ENCODE measurements at places on chromosomes 7 and 10.
A peak's percentile ranks its signal among the peaks of the same experiment; 100 is the strongest.

GRCh38 chr10:105506262-105506661 is 865.2 kb downstream of the SORCS3 start:
- DNase-seq: no peak

DNA sequence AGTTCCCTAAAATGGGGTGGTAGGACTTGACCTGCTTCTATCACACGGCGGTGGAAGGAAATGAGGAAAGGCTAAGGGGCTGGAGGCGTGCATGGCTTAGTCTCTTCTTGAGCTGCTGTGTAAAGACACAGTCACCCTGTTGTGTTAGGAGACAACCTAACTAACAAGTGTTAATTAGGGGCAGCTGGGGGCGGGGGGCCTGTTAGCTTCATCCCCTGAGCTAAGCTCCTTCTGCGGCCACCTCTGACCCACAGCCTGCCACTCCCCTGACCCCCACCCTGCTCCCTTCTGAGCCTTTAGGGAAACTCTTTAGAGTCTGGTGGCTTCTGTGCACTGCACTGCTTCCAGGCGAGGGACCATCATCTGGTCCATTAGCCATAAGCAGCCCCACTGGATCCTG is 28.0 kb downstream of the COL17A1 start:
- DNase-seq: no peak

DNA sequence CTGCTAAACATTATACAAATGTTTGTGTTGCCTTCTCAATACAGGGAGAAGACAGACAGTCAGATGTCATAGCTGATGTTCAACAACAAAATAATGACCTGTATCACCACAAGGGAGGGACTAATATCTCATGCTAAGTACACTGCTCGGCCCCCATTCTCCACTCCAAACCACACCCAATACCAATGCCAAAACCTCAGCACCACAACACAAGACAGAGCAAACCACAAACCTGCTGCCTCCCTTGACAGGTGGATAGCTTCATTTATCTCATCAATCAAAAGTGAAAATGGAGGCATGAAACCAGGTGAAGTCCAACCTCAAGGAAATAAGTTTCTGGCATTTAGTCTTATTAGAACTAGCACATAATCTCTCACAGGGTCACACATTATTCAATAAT is 109.5 kb downstream of the PARD3 start:
- DNase-seq: no peak

DNA sequence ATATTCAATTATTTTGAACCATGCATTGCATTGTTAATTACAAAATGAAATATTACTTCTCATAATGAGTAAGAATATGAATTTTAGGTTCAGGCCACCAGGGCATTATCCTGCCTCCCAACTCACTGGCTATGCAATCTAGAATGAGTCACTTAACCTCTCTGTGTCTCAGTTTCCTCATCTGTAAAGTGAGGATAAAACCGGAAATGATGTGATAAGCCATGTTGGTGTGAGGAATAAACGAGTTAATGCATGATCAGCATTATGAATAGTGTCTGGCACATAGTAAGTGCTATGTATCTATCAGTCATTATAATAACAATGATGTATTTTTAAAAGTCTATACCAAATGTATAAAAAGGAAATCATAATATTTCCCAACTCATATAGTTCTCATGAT is 85.5 kb downstream of the SEMA3D start:
- no peak for DNase-seq

DNA sequence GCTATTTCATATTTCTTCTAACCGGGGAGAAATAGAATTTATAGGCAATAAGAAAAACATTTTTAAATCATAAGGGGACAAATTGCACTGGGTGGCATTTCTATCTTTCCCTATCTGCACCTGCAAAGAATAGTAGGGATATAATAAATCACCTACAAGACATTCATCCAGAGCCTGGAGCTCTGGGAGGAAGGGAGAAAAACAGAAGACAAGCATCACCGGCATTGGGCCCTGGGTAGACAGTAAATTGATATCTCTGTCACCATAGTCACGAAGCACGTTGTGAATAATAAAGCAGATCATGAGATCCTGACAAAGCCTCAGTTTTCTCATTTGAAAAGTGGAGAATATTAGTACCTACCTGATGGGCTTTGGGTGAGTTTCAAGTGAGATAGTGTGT is 685.6 kb downstream of the XPNPEP1 start:
- DNase-seq: no peak

DNA sequence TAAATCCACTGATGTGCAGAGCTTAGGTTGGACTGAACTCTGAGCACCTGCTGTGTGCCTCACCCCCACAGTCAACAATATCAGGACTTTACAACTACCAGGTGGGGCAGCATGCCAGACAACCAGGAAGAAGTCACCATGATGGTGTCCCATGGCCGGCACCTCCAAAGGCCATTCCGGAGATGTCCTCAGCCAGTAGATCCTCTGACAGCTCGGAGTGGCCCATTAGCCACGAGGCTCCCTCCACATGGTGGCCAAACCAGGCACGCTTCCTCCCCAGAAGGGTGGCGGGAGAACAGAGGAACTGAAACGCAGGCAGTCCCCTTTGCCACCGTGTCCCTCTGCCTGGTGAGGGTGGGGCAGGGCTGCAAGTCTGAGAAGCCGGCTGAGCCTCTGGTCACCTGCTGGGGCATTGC is 390.0 kb downstream of the TNS3 start:
- no peak for DNase-seq

GRCh38 chr7:158023157-158023556 is 564.5 kb downstream of the PTPRN2 start:
- no peak for DNase-seq

DNA sequence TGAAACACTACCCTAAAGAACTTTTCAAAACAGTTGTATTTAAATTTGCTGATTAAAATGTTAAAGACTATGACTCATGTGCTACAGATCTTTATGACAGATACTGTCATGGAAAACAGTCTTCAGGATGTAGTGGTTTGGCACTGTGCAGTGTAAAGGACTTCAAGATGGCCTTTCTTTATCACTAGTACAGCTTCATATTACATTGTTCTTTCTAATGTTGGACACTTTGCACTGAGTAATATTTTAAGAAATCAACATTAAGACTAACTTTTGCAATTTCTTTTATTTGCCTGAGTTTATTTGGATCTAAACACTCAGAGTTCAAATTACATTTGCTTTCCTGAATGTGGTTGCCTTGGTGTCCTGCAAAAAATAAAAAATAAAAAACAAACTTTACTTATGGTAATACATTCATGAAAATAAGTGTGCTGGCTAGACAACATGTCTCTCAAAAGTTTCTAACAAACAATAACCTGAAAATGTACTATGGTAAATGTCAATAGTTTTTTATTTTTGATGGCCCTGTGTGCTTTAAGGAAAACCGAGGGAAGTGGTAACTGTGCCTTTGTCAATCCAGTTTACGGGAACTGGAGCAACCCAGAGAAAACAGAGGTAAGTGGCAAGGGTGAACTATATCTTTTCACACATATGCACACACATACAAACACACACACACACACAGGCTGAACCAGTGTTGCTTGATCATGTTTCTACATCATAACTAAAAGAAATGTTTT is 85.9 kb upstream of the PLXDC2 start:
- no peak for DNase-seq

DNA sequence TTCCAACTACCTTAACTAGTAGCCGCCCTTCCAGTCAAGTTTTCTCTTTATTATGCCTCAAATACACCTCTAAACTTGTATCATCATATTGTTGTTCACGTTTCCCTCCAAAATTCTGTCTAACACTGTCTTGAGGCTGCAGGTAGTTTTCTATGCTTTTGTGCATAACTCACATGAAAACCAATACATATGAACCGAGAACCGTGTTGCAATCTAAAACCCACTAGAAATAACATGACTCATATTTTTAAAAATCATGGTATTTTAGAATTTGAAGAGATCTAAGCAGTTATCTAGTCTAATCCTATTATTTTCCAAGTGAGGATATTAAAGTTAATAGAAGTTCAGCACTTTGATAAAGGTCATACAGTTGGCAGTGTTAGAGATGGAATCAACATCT is 18.2 kb downstream of the LIPF start:
- DNase-seq: no peak

- DNase-seq: peak; percentile 28
Observed at GRCh38 chr10:110356628-110357245, 52.0 kb upstream of the SMNDC1 start.

GRCh38 chr7:76428868-76429805 is 4.4 kb downstream of the ZP3 start:
- DNase-seq: no peak

GRCh38 chr7:139572704-139573385 is 49.4 kb downstream of the CLEC2L start:
- no peak for DNase-seq

- no peak for DNase-seq
Observed at GRCh38 chr7:31029251-31030042, 22.7 kb upstream of the ADCYAP1R1 start.

- no peak for DNase-seq
Observed at GRCh38 chr7:298375-298702, 8.4 kb downstream of the FOXL3 start.

DNA sequence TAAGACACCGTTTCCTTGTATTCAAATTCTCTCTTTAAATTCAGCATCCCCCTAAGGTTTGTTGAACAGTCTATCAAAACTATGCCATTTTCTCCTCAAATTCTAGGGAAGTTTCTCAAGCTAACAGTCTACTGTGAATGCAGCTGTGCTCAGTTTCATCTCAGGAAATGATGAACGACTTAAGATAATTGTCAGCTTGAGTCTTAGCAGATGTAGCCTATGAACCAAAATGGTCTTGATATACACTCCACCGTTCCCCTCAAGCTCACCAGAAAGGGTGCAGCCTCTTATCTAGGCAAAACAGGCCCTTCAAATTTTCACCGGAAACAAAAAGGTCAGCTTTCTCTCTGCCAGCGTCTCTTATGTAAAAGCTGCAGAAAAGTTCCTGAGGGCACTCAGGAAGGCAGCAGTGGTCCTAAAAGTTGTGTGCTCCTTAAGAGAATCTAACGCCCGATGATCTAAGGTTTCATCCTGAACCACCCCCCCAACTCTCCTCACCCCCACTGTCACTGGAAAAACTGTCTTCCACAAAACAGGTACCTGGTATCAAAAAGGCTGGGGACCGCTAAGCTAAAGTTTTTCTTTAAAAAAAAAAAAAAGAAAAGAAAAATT is 2.1 kb downstream of the DNAJC9 start:
- DNase-seq: no peak

DNA sequence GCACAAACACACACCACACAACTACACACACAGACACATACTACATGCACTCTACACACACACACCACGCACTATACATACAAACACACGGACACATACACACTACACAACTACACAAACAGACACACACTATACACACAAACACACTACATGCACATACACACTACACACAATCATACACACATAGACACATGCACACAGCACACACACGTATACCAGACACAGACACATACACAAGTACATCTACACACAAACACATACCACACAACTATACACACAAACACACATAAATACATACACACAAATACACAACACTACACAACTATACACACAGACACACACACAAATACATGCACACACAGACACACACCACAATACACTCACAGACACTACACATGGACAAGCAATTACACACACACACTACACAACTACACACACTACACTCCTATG is 4.6 kb downstream of the GPR15LG start:
- DNase-seq: no peak

- no peak for DNase-seq
Observed at GRCh38 chr10:1211844-1212570, 155.8 kb downstream of the WDR37 start.

- no peak for DNase-seq
Observed at GRCh38 chr7:867406-868188, 8.8 kb upstream of the GET4 start.

- no peak for DNase-seq
Observed at GRCh38 chr7:108419961-108420908, 36.0 kb downstream of the NRCAM start.

DNA sequence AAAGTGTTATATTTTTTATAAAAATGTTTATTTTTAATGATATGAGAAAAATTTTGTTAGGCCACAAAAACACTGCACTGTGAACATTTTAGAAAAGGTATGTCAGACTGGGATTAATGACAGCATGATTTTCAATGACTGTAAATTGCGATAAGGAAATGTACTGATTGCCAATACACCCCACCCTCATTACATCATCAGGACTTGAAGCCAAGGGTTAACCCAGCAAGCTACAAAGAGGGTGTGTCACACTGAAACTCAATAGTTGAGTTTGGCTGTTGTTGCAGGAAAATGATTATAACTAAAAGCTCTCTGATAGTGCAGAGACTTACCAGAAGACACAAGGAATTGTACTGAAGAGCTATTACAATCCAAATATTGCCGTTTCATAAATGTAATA is 64.8 kb upstream of the CAPZA2 start:
- DNase-seq: no peak

DNA sequence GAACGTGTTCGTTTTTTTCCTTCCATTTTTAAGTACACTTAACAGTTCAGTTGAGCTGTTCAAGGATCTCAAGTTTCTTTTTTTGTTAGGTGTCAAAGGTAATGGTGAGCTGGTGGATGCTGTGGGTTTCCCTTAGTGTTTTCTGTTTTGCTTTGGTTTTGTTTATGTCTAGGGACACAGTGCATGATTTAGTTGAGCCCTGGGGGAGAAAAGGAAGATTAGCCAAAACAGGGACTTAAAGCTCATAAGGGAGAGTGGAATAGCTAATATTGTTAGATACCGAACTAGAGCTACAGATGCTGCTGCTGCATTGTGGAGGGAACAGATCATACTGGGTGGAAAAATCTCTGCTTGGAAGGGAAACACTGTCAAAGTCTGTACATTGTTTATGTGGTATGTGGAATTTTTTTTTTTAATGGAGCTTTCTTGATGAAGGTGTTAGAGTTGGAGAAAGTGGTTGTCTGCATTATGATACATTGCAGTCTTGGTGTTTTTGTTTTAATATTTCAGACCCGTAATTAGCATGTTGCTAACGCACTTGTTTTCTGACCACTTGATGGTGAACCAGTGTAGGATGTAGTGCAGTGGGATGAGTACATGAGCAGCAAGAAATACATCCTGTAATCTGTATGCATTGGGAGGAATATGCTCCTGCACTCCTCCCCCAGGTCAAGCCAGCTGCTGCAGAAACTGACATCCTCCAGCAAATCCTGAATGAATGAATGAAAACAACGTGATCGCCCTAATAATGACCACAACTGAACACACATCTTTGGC is 2.1 kb downstream of the GLCCI1 start:
- no peak for DNase-seq

DNA sequence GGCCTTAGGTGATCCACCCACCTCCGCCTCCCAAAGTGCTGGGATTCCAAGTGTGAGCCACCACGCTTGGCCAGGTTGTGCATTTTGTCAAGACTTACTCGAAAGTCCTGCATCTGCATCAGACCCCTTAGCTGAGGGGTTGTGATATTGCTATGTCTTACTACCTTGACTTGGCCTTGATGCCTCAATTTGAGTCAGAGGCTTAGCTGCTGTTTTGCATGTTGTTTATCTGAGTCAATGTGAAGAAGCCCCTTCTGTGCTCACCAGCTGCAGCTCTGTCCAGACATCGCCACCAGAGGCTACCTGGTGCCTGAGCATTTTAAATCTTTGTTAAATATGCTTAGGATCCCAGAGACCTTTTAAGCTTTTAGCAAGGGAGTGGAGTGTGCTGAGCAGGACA is 18.1 kb downstream of the UBE2D4 start:
- no peak for DNase-seq

GRCh38 chr7:38394660-38395059 is 121.2 kb upstream of the TARP start:
- no peak for DNase-seq

All from activated gamma-delta T cell treated with Interleukin-2 at 50 U/mL for 16 hours (primary cell).